ENCODE measurements at places on chromosomes 2 and 18. TPM values are rescaled to one million over a fixed set of nuclear protein-coding genes. Genes with fewer than 3 reads are reported as not detected.

DNA sequence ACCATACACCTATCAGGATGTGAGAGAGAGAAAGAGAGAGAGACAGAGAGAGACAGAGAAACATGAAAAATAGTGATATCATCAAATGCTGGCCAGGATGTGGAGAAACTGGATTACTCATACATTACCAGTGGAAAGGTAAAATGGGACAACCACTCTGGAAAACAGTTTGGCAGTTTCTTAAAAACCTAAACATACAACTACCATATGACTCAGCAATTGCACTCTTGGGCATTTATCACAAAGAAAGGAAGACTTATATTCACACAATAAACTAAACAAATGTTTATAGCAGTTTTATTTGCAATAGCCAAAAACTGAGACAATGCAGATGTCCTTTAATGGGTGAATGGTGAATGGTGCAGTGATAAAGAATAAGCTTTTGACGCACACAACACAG, 29.1 kb downstream of the SLC4A3 start:
- DNase-seq = no peak

DNA sequence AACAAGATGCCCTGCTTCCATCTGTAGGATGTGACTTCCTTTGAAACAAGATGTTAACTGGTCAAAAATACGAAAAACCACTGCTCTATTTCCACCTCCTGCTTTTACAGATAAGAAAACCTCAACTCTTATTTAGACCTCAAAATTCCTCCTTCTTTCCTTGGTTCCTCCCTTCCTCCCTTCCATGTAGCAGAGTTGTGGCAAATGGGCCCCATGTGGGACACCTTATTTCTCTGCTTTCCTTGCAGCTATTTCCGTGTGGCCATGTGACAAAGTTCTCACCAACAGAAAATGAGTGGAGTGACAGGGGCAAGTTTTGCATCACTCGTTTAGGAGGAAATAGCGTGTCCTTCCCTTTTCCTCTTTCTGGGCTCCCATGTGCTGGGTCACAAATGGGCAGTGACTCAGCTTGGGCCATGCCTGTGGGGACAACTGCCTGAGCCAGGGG, 69.4 kb upstream of the SMAD2 start:
- DNase-seq = no peak

- no peak for DNase-seq
These were observed 35.4 kb upstream of the GPR17 start for GRCh38 chr2:127610561-127610960.

The UGT1A5 gene
- total RNA-seq = not detected

The ELOA2 gene
- total RNA-seq = not detected
